Islet precursor cell (in vitro differentiated cells): ENCODE measurements at places on chromosomes 4 and X.

DNA sequence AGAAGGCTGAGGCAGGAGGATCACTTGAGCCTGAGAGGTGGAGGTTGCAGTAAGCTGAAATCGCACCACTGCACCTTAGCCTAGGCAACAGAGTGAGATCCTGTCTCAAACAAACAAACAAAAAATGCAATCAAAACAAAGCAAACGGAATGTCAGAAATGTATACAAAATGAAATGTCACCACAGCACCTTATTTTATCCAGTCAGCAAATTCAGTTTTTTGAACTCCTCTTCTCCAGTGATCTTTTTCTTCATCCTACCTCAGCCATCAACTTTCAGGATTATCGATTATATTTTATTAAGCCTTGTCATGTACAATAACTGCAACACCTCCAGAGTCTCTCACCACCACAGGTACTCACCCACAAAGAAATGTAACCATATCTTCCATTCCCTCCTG lies 31.1 kb upstream of the HPGDS start:
- no peak for DNase-seq

- DNase-seq = no peak
These were observed 22.0 kb downstream of the SPARCL1 start for GRCh38 chr4:87506974-87507701.

DNA sequence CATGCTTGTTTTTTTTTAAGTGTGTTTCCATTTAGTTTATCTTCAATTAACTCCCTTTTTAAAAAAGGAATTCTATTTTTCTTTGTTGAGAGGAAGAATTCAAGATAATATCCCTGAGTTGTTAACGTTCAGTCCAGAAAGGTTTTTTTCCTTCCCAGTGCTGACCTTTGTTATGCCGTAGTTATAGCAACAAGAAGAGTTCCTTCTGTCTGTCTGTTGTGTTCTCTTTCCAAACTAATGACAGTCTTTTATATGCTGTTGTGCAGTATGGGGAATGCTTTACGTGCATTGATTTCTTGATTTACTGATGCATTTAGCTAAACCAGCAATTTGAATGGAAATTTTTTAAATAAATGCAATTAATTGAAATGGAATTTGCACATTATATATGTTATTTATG lies 6.6 kb upstream of the CXXC4 start:
- DNase-seq = no peak

GRCh38 chrX:97525981-97526380 lies 642.3 kb downstream of the RPA4 start:
- no peak for DNase-seq

- DNase-seq = no peak
These were observed 519.6 kb upstream of the AGA start for GRCh38 chr4:177961761-177962380.

- DNase-seq = no peak
These were observed 76.0 kb downstream of the TEX13C start for GRCh38 chrX:125395626-125396025.

DNA sequence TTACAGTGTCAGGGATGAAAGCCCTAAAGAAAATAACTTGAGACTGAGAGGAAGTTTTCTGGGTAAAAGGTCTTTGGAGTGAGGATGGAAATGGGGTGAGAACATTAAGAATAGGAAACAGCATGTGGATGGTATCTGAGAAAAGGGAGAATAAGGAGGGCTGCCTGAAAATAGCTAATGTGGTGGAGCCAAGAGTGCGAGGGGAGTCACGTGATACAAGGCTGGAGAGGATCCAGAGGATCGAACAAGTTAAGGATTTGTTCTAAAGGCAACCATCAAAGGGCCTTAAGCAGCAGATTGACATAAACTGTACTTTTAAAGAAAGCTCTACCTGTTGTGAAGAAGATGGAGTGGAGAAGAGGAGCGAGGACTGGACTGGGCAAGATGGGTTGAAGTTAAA lies 347.4 kb upstream of the AGA start:
- DNase-seq = no peak

DNA sequence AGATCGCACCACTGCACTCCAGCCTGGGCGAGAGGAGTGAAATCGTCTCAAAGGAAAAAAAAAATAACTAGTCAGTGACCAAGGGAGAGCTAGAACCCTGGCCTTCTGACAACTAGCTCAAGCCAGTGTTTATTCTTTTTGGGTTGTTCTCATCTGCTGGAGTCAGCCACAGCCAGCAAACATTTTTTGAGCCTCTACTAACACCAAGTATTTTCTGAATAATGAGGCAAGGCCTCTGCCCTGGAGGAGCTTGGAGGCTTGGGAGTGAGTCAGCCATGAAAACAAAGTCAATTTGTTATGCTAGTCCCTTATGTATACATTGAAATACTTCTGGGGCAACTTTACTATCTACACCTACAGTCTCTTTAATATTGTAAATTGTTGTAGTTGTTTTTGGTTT lies 46.5 kb downstream of the TMA16 start:
- peak; percentile 73 for DNase-seq

DNA sequence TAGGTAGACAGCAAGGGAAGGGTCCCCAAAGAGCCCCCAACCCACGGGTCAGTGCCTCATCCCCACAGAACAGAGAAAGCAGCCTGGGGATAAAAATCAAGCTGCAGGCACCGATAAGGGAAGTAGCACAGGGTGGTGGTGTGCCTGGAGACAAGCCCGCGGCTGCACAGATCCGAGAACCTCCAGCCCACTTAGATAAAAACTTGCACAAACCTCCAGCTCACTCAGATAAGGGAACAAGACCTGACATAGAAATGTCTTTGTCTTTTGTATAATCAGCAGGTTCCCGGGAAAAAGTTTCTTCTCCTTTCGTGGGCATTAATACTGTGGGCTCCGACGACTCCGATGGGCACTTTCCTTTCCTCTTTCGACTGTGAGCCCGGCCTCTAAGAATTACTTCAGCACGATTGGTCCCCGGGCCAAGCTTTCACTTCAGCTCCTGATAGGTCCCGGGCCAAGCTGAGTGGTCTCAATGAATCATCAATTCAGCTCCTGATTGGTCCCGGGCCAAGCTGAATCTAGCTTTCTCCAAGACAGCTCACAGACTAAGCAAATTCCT lies 32.4 kb downstream of the PRDX4 start:
- peak; percentile 71 for DNase-seq

DNA sequence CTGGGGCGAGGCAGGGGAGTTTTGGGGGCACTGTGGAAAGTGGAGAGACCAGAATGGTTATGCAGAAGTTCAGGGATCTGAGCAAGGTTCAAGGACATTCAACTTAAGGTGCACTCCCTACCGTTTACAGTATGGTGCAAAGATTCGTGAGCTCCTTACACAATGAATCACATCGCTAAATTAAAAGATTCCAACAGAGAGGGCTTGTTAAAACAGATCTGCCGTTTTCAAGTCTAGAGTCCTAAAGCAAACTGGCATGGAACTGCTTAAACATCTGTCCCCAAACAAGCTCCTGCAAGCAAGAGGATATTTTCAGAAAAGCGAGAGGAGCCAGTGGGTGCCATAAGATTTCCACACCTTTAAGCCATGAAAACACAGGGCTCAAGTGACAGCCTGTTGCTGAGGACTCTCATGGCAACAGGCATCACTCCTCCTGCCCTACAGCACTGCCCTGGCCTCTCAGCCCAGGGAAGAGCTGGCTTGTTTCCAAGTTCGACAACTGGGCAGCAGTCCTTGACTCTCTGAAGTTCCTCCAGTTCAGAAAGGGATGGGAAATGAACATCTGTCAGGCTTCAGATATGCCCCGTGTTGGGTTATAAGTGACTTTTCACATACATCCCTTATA lies 10.0 kb downstream of the FAM184B start:
- DNase-seq = no peak

GRCh38 chr4:28523681-28524190 lies 1663.1 kb downstream of the STIM2 start:
- no peak for DNase-seq

DNA sequence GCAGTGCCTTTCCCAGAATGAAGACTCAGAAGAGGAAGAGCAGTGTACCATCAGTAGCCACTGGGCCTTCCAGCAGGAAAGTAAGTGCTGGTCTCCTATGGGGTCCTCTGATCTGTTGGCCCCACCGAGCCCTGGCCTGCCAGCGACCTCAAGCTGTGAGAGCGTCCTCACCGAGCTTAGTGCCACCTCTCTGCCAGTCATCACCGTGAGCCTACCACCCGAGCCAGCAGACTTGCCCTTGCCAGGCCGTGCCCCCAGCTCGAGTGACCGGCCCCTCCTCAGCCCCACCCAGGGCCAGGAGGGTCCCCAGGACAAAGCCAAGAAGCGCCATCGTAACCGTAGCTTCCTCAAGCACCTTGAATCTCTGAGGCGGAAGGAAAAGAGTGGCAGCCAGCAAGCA lies 69.7 kb downstream of the STARD8 start:
- DNase-seq = no peak

DNA sequence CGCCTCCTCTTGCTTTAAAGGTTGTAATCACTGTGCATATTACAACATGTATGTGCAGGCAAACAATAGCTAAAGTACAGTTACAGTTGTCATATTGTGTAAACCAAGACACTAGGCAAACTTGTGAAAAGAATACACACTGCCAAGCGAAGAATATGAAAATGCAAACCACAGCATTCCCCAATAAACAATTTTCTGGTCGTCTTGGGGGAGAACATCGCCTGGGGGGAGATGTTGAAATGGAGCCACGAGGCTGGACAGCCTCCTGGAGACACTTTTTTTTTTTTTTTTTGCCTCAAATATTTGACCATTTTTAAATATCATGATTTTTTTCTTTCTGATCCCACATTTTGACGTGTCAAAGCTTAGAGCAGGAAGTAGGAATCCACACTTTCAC lies 51.7 kb upstream of the PDLIM3 start:
- DNase-seq = no peak

DNA sequence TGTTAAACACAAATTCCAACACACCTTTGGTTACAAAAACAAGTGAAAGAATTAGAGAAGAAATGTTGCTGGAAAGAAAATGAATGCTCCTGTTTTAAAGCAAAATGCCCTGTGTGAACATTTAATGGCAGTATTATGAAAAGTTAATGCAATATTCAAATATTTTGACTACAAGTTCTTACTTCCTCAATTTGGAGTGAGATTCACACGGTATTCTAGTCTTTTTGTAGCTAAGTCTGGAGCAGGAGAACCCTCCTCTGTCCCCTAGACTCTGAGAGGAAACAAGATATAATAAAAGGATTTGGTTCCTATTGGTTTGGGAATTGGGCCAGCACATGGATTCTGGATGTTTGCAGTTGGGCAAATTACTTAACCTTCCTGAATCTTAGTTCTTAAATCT lies 12.7 kb downstream of the MAD2L1 start:
- DNase-seq = no peak

DNA sequence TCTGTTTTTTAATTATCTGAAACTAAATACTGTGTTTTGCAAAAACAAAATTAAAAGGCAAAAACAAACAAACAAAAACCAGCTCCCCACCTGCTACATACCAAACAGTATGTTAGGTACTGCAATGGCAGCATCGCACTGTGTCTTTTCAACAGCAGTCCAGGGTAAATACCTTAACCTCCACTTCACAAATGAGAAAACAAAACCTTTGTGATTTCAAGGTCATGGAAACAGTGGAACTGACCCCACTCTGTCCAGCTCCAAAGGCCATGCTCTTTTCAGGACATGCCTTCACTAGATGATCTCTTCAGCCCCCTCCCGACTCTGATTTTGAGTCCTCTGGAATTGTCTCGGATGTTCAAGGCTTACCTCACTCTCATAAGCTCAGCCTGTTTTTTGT lies 183.4 kb downstream of the CBR4 start:
- DNase-seq = no peak

DNA sequence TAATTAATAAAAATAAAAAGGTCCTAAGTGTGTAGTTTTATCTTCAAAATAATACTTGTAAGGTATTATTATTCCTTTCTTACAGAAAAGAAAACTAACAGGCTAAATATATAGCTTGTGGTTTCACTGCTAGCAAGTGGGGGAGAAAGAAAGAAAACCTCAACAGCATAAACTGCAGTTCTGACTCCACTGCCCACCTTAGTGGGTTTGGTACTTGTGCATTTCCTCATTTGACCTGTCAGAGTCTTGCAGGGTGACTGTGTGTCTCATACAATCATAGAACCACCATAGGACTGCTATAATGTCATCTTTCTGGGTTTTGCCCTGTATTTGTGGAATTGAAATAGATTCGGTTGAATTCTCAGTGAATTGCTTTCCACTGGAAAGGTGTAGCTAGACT lies 94.7 kb upstream of the PUDP start:
- no peak for DNase-seq

DNA sequence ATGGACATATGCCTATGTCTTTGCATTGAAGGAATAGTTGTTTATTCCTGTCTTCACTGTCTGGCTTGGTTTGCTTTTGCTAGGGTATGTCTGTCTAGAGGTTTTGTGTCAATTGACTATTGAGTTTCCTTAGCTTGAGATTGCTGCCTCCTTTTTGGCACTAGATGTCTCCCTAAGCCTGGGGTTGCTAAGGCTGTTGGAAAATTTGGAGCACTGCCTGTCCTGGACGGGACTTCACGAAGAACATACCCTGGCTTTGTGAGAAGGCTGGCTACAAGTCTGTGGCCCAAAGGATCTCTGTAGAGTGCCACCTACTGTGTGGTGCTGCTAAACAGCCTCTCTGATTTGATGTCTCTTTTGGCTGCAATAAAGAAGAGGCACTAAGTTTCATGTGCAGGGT lies 183.8 kb upstream of the NUDT10 start:
- DNase-seq = peak; percentile 75

DNA sequence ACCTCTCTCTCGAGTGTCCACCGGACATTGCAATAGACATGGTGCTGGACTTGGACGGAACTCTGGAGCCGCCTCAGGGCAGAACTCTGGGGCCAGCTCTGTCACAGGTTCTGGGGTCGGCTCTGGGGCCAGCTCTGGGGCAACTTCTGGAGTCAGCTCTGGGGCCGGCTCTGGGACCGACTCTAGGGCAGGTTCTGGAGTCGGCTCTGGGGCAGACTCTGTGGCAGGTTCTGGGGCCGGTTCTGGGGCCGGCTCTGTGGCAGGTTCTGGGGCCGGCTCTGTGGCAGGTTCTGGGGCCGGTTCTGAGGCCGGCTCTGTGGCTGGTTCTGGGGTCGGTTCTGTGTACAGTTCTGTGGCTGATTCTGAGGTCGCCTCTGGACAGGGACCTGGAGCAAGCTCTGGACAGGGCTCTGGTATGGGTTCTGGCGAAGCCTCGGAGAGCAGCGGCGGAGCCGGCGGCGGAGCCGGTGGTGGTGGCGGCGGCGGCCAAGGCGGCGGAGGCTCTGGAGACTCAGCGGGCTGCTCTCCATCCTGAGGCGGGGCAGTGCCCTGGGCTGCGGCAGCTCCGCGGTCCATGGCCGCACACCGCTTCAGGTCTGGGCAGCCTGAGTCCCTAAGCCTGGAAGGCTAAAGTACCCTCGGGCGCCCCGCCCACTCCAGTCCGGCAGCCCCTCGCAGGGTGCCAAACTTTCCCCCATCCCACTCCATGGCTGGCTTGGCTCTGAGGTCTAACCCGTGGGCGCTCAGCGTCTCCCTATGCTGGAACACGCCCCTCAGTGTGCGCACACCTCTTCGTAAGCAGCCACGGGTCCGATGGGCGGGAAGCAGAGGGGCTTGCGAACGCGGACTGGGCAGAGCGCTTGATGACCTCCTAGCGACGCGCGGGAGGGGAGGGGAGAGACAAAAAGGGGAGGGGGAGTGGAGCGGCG lies at the start of gene DGKK:
Gene DGKK, minus strand, starts transcription at position 723 of the 929 bp plus-strand sequence. Its CDS starts 147 bp downstream, at position 576.
- peak; percentile 92 for DNase-seq

DNA sequence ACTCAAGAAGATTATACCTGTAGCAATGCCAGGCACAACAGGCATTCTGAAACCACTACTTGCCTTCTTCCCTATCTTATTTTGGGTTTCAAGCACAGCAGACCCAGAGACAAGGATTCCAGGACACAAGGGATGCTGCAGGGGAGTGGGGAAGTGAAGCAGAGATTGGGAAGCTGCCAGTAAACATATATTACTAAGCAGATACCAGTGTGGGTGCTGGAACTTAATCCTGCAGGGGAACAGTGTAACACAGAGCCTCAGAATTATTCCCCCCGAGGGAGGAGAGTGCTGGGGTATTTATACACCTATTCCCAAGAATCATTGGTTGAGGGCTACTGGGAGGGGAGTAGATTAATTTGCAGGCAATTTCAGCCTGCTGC lies 33.3 kb upstream of the MAML3 start:
- DNase-seq = no peak
